ENCODE measurements at places on chromosomes 2 and 18.

GRCh38 chr18:13165636-13166423 lies 52.7 kb upstream of the LDLRAD4 start:
- no peak for DNase-seq

GRCh38 chr2:127128445-127128904 lies 21.5 kb upstream of the BIN1 start:
- peak; percentile 40 for DNase-seq

GRCh38 chr2:128441341-128442052 lies 122.8 kb upstream of the HS6ST1 start:
- no peak for DNase-seq

GRCh38 chr18:78703291-78703690 lies 276.3 kb upstream of the SALL3 start:
- no peak for DNase-seq

DNA sequence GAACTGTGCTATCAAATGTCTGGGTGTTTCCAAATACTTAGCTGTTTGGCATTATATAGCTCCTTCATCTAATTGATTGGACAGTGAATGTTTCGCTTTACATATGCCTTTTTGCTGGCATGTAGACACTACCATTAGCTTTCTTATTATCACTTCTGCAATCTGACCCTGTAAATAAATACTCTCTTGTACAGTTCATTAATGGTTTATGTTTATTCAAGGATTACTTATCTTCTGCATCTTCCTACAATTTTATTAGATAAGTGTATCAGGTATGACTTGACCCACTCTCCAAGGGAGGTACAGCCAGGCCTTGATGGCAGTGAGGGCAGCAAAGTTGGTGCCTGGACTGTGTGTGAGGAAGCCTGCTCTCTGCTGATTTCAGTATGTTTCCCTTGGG lies 614.1 kb upstream of the SETBP1 start:
- no peak for DNase-seq

- no peak for DNase-seq
These were observed 187.9 kb downstream of the TCF4 start for GRCh38 chr18:55400081-55400480.

GRCh38 chr2:237309011-237309410 lies 105.0 kb downstream of the COL6A3 start:
- DNase-seq = no peak

- DNase-seq = no peak
These were observed 86.0 kb upstream of the ITGA4 start for GRCh38 chr2:181371195-181371594.

DNA sequence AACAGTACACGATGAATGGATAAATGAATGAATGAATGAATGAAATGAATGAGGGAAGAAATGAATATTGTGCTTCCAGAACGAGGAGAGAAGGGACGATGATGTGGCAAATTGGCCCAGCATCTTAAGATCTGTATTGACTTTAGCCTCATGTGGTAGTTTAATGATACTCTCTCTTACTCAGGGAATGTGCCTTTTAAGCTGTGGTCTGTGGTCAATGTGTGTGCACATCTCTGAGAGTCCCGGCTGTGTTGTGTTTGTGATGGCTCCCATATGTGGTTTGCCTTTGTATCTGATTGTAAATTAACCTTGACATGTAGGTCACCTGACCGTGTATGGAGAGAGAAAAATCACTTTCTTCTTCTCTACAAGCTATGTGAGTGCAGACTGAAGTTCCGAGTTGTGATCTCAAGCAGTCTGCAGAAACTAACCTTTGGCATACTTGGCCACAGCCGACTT lies 91.2 kb downstream of the NEDD4L start:
- no peak for DNase-seq
